ENCODE measurements at places on chromosomes 6 and 20. TPM values are rescaled to one million over a fixed set of nuclear protein-coding genes. Genes with fewer than 3 reads are reported as not detected.

The PRL gene
- total RNA-seq = not detected

The SLC22A7 gene
- not detected for total RNA-seq

The ADGRF4 gene
- total RNA-seq = 18.3 TPM

The HMGN3 gene
- 73.1 TPM for total RNA-seq

The CGA gene
- total RNA-seq = not detected

The C20orf144 gene
- not detected for total RNA-seq

The PLG gene
- total RNA-seq = not detected

The EBF4 gene
- total RNA-seq = 0.21 TPM

The SLC25A27 gene
- total RNA-seq = 3.1 TPM

The HUS1B gene
- total RNA-seq = 0.49 TPM

Measured in airway epithelial cell (primary cell).